ENCODE measurements at places on chromosomes 4 and X.

DNA sequence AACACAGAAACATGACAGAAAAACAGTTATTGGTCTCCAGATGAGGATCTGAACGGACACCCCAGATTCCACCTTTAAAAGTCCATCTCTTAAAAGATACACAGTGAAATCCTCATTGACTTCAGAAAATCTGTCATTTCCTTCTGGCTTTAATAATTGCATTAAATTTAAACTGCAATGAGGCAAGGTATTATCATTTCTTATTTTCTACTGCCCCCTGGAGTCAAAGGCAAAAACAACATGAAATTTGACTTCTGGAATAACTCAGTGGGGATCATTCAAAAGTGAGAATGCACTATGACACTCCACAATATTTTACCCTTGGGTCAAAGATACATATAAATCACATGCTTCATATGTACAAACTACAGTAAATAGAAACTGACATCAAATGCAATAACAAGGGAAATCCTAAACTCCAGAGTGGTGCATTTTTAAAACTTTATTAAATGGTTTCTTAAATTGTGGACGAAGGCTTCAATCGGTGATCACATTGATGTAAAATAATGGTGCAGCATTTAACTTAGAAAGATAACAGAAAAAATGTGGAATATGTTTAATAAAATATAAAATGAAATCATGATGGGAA, 56.4 kb upstream of the SPANXN1 start:
- DNase-seq: no peak

- no peak for DNase-seq
Measured at GRCh38 chr4:140630246-140630645, 61.5 kb upstream of the UCP1 start.

GRCh38 chr4:39062094-39062769, at the start of gene KLHL5:
KLHL5 (plus strand) TSS chr4:39062232; CDS start chr4:39062653, 421 bp downstream.
- DNase-seq: no peak

DNA sequence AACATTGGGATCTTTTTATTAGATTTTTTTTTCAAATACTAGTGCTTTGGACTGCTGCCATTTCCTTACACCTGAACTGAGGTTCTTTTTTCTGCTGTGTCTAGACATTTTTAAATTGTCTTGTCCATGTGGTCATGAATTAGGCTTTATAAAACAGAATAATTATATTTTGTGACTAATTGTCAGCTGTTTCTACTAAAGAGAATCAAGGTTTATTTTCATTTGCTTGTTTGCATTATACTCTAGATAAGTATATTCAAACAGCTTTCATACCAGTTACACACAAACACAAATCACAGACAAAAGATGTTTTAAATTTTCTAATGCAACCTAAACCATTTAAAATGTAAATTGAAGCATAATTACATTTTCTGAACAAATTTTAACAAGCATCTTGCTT, 194.7 kb downstream of the GALNTL6 start:
- DNase-seq: no peak

- no peak for DNase-seq
Measured at GRCh38 chr4:141329174-141329569, 108.5 kb downstream of the ZNF330 start.

- no peak for DNase-seq
Measured at GRCh38 chrX:49250066-49250465, 14.4 kb downstream of the FOXP3 start.

GRCh38 chr4:121551271-121551670, 145.5 kb downstream of the ANXA5 start:
- DNase-seq: no peak
